Body of pancreas (tissue), 4 donors: ENCODE measurements at places on chromosomes 1 and 21. TPM values are rescaled to one million over a fixed set of nuclear protein-coding genes. Genes with fewer than 3 reads are reported as not detected.

Gene SEMA4A
- 11.9 TPM for total RNA-seq

Gene DPT
- 57.1 TPM for total RNA-seq

Gene RGS4
- 14.5 TPM for total RNA-seq

Gene PMF1
- total RNA-seq, result 43.1 TPM

Gene RSPH1
- total RNA-seq, result 2.3 TPM

Gene S100B
- total RNA-seq, result 33.9 TPM

Gene CAMK1G
- not detected for total RNA-seq

Gene HEYL
- total RNA-seq, result 33.6 TPM

Gene DHRS3
- total RNA-seq, result 81.7 TPM

Gene TNFRSF4
- total RNA-seq, result 2.6 TPM

Gene CD53
- 4.9 TPM for total RNA-seq

Gene RRP15
- 2.6 TPM for total RNA-seq

Gene TACSTD2
- 106 TPM for total RNA-seq

Gene ST6GALNAC5
- total RNA-seq, result 12.9 TPM

Gene FCRL5
- 0.33 TPM for total RNA-seq

Gene PPFIA4
- not detected for total RNA-seq

Gene S100A8
- 1.8 TPM for total RNA-seq

Gene PGBD5
- 4.3 TPM for total RNA-seq

Gene OR2T35
- not detected for total RNA-seq

Gene KDM1A
- 63.6 TPM for total RNA-seq

Gene C1orf185
- not detected for total RNA-seq

Gene TXNIP
- total RNA-seq, result 414 TPM

Gene HPDL
- not detected for total RNA-seq

Gene LRRC39
- total RNA-seq, result 1.8 TPM

Gene DNAH14
- total RNA-seq, result 16.9 TPM

Gene NIT1
- total RNA-seq, result 38.6 TPM

Gene ADCY10
- total RNA-seq, result 0.26 TPM
